ENCODE measurements at places on chromosomes 11 and 22.

GRCh38 chr11:112477152-112477551 lies 216.5 kb upstream of the PLET1 start:
- DNase-seq, result no peak

DNA sequence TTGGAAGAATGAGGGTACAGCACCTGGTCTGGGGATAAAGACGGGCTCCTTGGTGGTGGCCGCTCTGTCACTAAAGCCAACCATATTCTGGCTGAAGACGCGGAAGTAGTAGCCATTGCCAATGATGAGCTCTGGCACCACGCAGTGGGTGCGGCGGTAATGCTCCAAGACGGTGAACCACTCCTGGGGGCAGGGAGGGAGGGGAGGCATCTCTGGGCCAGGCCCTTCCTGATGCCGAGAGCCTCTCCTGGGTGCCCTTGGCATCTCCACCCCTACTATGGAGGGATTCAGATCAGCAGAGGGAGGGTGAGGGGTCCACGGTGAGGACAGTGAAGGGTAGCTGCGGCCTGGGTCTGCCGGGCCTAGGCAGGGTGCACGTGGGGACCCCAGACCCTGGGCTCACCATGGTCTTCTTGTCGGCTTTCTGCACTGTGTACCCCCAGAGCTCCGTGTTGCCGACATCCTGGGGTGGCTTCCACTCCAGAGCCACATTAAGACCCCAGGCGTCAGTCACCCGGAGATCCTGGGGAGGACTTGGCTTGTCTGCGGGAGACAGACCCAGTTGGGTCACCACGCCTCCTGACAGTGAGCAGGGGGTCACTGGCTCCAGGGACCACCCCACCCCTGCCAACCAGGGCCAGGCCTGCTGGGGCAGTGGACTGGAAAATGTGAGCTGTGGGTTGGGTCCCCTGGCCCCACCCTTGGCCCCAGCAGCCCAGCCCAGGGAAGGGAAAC lies 19.5 kb downstream of the MYBPC3 start:
- DNase-seq, result no peak

DNA sequence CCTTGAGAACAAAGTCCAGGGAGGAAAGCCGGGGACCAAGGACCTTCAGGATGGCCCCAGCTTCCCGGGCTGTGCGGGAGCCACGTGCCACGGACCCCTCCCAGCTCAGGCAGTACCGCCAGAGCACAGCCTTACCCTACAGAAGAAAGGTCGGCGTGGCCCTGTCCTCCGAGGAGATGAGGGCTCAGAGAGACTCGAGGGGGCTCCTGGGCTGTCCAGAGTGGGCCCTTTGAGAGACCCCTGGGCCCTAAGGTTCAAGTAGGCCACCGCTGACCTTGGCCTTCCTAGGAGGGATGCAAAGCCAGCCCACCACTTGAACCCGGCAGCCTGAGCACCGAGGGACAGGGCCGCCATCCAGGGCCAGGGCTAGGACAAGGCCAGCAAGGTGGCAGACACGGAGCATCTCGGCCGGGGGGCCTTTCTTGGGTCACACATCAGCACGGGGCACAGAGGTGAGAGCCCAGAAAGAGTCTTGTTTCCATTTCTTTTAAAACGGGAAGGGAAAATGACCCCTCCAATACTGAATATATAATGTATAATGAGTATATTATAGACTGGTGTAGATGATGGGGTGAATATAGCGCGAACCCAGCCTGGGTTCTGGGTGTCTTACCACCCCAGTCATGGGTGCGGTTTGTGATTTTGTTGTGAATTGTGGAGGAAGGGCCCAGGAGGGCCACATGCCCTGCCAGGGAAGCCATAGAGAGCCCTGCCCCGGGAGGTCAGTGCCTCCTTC lies 34.4 kb upstream of the PPARA start:
- no peak for DNase-seq

DNA sequence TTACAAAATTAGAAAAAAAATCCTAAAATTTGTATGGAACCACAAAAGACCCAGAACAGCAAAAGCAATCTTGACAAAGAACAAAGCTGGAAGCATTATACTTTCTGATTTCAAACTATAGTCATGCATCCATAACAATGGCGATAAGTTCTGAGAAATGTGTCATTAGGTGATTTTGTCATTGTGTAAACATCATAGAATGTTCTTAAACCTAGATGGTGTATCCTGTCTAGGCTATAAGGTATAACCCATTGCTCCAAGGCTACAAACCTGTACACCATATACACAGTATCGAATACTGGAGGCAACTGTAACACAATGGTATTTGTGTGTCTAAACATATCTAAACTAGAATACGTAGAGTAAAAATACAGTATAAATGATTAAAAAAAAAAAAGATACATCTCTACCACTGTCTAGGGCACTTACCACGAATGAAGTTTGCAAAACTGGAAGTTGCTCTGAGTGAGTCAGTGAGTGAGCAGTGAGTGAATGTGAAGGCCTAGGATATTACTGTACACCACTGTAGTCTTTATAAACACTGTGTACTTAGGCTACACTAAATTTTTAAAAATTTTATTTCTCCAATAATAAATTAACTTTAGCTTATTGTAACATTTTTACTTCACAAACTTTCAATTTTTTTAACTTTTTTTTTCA lies 18.1 kb upstream of the SC5D start:
- no peak for DNase-seq

DNA sequence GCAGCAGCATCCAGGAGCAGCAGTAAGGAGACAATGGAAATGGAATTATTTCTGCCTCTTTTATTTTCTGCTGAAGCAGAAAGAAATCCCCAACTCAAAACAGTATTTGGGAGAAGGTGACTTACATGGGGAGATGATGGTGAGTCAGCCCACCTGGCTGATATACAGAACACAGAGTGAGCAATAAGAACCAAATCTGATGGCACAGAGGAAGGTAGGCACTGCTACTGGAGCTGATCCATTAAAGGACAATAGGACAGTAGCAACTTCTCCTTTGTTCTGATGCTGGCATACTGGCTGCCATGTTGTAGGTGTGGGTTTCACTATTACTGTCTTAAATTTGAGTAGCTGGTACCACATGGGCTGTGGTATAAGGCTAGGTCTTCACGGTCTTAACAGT lies 45.2 kb downstream of the CLPB start:
- no peak for DNase-seq

- no peak for DNase-seq
Measured at GRCh38 chr11:115123641-115124040, 380.6 kb downstream of the CADM1 start.

- no peak for DNase-seq
Measured at GRCh38 chr22:40183029-40183581, 5.4 kb downstream of the TNRC6B start.

- DNase-seq, result no peak
Measured at GRCh38 chr22:20588843-20589581, 81.6 kb downstream of the MED15 start.

DNA sequence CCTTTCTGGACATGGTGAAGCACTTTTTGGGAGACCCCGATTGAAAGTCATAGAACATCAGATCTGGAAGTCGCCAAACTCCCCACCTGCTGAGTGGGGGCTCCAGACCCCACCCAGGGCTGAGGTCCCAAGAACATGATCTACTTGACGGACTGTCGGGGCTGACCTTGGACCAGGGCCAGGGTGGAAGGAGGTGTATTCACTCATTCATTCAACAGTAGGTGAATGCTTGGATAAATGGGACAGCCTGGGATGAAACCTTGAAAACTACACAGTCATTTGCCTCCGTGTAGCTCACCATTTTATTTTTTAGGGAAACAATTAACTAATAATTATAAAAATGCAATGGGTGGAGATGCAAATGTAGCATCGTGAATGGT lies 629.0 kb downstream of the BRD1 start:
- DNase-seq, result no peak

DNA sequence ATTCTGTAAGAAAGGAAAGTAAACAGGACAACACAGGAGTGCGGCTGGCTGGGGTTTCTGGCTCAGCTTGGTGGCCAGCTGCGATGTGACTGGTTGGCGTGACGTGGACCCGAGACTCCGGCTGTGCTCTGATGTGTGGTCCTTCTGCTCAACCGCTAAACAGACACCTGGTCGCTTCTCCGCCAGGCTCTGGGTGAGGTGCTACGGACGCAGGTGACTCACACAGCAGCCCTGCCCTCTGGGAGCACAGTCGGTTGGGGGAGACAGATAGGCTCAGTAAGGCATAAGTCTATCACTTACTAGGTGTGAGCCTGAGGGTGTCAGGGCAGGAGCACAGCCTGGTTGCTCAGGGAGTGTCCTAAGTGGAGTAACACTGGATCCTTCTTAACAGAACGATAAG lies 8.2 kb downstream of the RTL6 start:
- DNase-seq, result no peak

GRCh38 chr11:120577041-120577440 lies 65.5 kb downstream of the GRIK4 start:
- no peak for DNase-seq

GRCh38 chr22:37520776-37521191 lies 1.6 kb upstream of the CARD10 start:
- DNase-seq, result no peak

DNA sequence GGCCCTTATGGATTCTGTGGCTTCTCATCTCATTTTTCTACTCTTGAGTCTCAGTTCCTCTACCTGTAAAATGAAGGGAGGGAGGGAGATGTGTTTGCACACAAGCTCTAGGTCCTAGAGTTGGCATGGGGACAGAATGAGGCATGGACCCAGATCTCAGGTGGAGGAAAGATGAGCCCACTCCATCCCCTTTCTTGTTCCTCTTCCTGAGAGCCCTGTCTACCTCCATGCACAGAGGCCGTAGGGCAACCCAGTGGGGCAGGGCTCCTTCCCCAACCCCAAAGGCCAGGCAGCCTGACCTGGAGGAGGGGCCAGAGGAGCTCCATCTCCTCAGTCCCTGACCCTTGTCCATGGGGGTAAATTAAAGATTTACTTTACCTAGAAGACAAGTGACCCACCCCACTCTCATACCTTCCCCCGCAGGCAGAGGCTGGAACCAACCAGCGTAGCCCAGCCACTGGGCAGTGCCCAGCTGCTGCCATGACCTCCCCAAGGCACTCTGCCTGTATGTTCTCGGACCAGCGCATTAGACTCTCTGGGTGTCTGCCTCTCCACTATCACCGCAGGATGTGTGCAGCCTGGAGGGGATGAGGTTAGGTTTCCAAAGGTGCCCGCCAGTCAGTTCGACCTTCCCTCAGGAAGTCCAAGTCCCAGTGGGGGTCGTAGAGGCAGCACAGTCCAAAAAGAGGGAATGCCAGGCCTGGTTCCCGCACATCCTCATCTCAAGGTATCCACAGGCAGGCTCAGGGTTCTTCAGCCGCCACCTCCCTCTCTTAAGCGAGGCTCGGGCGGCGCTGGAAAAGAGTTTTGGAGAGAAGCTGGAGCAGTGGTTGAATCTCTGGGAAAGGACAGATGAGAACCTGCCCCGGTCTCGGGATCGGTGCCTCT lies 3.0 kb downstream of the SMTN start:
- no peak for DNase-seq

GRCh38 chr11:65217441-65218423 lies 36.0 kb downstream of the CAPN1 start:
- DNase-seq, result no peak
